LNCaP clone FGC (cell line): ENCODE measurements at places on chromosomes 12 and 14.

DNA sequence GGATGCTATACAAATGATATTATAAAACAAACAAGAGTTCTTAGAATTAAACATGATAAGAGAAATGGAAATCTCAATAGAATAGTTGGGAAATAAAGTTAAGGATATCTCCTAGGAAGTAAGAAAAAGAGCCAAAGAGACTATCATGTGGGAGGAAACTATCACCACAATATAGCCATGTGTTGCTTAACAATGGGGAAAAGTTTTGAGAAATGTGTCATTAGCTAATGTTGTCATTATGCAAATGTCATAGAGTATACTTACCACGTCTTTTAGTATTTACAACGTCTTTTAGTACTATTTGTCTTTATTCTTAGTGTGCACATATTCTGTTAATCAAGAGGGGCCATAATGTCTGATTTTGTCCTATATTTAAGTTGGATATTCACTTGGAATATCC is 58.7 kb downstream of the ZNF641 start:
- no peak for DNase-seq

- no peak for DNase-seq
Observed at GRCh38 chr14:34012978-34013720, 62.3 kb upstream of the EGLN3 start.

DNA sequence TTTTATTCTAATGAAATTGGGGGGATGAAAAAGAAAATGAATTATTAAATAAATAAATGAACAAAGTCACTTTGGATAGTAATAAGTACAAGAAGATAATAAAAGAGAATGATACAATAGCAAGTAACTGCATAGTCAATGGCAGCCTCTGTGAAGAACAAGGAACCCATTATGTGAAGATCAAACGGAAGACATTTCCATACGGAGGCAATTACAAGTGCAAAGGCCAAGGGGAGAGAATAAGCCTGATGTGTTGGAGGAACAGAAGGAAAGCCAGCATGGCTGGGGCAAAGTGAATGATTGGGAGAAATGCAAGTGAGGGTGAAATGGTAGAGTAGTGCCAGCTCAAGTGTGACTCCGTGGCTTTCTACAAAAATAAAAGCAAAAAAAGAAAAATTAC is 43.9 kb upstream of the CHPT1 start:
- no peak for DNase-seq

- DNase-seq: no peak
Observed at GRCh38 chr12:102958073-102958829, 777 bp downstream of the ASCL1 start.

DNA sequence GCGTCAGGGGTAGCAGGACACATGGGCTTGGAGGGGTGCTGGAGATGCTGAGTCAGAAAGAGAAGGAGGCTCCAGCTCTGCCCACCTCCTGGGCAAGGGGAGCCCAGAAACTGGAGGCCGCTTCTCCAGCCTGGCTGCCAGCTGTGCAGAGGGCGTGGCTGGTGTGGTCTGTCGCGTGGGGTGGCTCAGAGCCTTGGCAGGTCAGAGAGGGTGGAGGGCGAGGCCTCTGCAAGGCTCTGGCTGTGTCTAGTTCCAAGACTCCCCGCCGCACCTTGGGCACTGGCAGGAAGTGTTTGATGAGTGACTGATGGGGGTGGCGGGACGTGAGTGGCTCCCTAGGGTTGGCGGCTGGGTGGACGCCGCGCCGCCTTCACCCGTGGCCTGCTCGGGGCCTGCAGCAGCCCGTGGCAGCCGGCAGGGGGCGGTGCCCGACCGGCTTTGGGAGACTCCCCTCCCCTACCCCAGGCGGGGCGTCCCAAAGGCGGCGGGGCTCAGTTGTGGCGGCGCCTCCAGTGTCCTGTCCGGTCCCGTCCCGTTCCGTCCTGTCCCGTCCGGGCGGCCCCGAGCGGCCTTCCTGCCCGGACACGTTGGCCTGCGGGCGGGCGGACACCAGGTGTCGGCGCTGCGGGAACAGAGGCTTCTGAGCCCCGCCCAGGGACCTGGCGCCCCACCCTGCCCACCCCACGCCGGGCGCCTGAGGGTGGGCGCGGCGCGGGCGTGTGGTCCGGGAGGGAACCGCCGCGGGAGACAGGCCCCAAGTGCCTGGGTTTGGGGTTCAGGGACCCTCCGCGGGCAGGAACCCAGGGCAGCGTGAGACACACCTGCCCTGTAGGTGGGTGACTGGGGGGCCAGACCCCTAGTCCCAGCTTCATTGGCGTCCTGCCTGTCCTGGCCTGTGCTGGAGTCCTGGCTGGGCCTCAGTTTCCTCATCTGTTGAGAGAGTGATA is 39.7 kb downstream of the KRT80 start:
- DNase-seq: no peak

DNA sequence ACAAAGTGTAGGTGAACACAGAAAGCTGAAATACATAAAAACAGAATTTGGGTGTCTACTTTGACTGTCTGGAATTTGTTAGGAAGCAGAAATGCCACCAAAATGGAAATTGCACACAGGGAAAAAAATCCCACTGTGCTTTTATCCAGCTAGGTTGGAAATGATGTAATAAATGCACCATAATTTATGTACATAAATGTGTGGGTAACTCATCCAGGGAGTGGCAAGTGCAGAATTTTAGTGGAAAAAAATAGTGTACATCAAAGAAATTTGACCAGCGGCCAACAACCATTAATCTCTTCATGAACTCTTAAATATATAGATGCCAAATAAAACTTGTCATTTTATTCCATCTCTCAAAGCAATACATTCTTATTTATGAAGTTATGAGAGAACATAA is 105.6 kb downstream of the LLPH start:
- no peak for DNase-seq

- no peak for DNase-seq
Observed at GRCh38 chr14:53786045-53786444, 170.6 kb downstream of the BMP4 start.

DNA sequence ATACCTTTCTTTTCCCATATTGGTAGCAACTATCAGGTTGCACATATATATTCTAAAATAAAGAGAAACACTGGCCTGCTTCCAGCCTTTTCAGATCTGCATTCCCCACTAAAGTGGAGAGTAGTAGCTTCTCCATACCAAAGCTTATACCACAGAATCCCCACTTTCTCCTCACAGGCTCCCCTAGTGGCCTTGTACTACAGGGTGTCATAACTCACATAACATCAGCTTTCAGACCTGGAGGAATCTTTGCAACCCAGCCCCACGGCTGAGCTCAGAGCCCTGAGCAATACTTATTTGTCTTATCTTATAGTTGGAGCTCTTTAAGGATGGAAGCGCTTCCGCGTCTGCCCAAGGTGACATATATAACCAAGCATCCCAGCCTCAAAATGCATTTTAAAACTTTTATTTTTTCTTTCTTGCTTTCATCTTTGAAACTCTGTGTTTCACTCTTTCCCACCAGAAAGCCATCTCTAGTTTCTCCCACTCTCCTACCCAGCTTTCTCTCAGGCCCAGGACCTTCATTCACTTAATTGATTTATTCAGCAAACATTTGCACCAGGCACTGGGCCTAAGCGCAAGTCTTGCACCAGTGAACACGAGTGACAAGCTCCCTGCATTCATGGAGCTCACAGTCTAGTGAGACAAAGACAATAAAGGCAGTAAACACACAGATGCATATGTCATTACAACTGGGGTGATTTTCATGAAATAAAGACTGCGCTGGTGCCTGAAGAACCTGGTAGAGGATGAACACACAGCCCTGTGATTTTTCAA is 254.7 kb downstream of the IPO8 start:
- no peak for DNase-seq

GRCh38 chr14:74313601-74314000 is 10.9 kb upstream of the ABCD4 start:
- DNase-seq: no peak
